ENCODE measurements at places on chromosomes 2 and 18. TPM values are rescaled to one million over a fixed set of nuclear protein-coding genes. Genes with fewer than 3 reads are reported as not detected.

DNA sequence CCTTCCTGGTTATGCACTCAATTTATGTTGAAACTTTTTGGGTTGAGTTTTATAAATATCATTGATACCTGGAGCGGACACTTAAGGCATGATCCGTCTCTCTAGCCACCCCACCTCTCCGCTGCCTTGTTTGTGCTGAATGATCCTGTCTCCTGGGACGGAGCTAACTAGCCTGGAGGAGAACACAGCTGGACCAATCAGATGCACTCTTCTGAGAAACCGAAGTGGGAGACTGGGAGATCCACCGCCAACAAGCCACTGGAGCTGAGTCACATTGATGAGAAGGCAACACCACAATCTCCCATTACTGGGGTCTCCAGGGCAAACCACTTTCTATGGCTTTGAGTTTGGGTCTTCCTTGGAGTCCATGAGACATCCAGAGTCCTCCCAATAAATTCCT lies 29.3 kb downstream of the CYP26B1 start:
- DNase-seq = no peak

Gene BMP10
- total RNA-seq = not detected

Gene STON1
- 30.7 TPM for total RNA-seq

Gene NOL4
- total RNA-seq = 1.1 TPM

Gene ADRA2B
- total RNA-seq = 0.95 TPM

DNA sequence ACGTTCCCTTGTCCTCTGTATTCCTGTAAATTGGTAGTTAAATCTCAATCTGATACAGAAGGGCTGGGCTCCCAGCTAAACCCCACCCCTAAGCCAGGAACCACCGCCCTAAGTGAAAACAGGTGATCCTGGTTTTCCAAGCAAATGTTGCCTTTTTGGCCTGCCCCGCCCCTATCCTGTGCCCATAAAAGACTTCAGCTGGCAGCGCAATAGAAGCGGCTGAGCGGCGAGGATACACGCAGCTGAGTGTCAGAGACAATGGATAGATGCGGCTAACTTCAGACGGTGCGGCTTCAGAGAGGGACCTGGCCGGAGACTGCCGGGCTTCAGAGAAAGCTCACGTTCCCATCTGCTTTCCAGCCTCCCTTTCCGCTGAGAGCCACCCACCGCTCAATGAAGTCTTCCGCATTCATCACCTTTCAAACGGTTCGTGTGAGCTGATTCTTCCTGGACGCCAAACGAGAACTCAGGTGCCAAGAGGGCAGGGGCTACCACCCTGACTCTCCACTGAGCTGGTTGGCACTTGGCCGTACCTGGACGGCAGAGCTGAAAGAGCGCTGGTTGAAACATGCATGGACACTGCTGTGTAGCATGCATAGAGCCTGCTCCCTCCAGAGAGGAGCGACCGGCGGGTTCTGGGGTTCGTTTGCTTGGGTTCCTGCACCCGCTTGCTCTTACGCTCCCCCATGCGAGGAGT lies 49.5 kb upstream of the POLE4 start:
- DNase-seq = no peak
